RPMI7951 (cell line): ENCODE measurements at places on chromosomes 12 and 14.

DNA sequence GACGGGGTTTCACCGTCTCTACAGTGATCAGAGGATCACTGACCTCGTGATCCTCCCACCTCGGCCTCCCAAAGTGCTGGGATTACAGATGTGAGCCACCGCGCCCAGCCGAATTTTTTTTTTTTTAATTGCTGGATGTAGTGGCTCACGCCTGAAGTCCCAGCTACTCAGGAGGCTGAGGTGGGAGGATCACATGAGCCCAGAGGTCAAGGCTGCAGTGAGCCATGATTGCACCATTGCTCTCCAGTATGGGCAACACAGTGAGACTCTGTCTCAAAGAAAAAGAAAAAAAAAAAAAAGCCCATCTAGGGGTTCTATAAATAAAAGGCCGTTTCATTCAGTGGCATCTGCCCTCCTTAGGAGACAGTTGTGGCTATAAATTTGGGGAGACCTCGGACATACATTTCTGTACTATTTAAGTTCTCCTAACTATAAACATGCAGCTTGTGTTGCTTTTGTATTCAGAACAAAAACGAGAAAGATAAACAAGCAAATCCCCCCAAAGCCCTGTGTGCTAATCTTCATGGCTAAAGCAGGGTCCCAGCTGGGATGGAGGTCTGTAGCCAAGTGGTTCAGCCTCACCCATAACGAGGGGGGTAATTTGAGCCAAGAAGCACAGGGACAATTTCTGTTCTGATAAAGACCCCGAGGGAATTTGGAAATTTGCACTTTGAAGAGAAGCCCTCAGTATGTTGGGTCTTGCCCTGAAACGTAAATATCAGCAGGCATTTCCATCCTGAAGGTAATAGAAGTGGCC, 35.0 kb upstream of the BCL7A start:
- no peak for DNase-seq

GRCh38 chr12:92581604-92582003, 121.2 kb upstream of the PLEKHG7 start:
- DNase-seq, result no peak

- peak; percentile 42 for DNase-seq
Measured at GRCh38 chr14:81157431-81157830, 63.3 kb downstream of the GTF2A1 start.

DNA sequence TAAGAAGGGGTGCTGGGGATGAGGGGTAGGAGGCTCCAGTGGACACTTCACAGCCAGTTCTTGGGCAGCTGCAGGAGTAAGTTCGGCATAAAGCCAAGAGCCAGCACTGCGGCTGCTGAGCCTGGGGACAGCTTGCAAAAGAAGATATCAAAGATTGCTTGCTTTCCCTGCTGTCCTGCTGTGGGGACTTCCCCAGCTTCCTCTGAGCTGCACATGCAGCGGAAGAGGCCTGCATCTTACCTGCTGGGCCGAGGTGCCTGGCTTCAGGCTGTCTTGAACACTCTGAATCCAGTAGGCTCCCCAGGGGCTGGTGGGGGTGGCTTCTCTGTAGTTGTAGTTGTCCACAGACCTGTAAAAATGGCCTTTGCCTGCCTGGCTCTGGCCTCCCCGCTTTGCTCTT, 1.3 kb downstream of the CHGA start:
- no peak for DNase-seq

DNA sequence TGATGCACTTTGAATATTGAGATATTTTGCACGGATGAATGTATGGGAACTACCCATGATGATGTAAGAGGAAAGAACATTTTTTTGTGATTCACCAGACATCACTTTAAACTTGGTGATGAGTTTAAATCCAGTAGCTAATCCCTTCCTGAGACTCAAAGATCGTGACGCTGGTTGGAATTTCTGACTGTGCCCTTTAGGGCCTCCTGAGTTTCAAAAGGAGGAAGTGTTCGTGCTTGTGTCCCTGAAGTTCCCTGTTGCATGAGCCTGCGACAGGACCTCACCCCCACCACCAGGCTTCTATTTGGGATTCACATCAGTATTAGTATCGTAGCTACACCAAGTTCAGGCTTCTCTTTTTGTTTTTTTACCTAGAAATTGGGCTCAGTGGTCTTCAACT, 18.6 kb upstream of the RIN3 start:
- DNase-seq, result peak; percentile 24

GRCh38 chr14:81423504-81423903, 23.4 kb upstream of the STON2 start:
- no peak for DNase-seq
